Esophagus mucosa (tissue), 1 donor: ENCODE measurements at places on chromosomes 12 and 14. TPM values are rescaled to one million over a fixed set of nuclear protein-coding genes. Genes with fewer than 3 reads are reported as not detected.

GRCh38 chr12:76614364-76614763 is 54.8 kb upstream of the OSBPL8 start:
- no peak for ATAC-seq

DNA sequence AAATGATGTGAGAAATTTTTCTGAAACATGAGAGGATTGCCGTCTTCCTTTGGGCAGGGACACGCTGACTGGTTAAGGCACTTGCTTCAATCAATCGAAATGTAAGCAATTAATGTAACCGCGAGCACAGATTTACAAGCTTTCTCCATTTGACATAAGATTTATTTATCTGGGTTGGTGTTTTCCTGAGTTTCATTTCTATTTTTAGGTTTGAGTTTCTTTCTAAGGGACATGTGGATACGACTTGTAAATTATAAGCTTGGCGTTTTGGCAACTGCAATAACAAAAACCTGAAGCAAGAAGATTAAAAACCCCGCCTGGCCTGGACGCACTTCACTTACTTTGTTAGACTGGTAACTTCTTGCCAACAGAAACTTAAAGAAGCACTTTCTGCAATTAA is 20.3 kb upstream of the SINHCAF start:
- ATAC-seq = no peak

The MGP gene
- total RNA-seq = 16.7 TPM

The BEGAIN gene
- 0.68 TPM for total RNA-seq
